ENCODE measurements at places on chromosomes 13 and 19.
A peak's percentile ranks its signal among the peaks of the same experiment; 100 is the strongest.

DNA sequence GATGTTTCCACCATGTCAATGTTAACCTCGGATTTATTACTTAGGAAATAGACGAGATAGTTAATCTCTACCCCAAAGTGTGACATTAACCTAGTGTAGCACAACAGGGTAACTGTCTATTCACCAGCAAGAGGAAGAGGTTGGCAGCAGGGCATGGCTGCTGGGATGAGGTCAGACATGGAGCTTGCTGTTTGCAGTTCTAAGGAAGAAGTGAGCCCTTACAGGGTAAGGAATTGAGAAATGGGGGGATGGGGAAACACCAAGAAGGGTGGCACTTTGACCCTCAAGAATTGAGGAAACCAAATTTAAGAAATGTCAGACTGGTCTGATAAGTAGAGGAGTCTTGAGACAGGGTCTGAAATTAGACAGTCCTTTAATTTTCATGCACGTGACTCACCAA lies 62.4 kb downstream of the MBD3L2B start:
- DNase-seq, result no peak

GRCh38 chr13:25798998-25799397 lies 252.8 kb downstream of the SHISA2 start:
- no peak for DNase-seq

GRCh38 chr19:3984908-3985642 lies at the start of gene EEF2:
Gene EEF2 (minus strand): TSS chr19:3985463. CDS start chr19:3985380, 83 bp downstream.
- DNase-seq, result peak; percentile 91

GRCh38 chr19:28948026-28948425 lies 264.9 kb downstream of the UQCRFS1 start:
- no peak for DNase-seq

DNA sequence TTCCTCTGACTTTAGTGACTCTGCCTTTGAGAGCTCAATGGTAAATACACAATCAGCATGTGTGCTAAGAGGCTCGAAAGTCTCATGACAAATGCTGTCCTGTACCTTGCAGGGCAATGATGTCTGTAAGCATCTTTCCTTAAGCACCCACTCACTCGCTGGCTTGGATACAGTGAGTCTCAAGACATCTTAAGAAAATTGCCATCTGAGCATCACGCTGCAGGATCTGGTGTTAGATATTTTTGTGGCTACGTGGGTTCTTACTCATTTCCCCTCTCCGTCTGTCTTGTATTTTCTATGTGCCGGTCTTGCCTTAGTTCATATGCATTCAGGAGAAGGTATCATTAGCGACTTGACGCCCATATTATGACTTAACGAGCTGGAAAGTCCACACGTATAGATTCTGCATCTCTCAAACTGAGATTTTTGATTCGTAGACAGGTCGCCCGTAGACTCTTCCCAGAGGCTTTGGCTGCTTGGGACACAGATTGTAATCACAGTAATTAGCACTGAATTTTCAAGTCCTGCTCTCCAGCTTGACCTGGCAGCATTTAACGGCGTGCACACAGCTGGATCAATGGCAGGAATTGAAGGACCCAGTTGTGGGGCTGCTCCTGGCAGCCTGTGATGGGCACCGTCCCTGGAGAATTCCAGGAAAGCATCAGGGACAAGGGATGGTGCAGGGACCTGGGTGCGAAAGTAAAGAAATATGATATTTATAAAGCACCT lies 231.2 kb downstream of the ZIC5 start:
- no peak for DNase-seq

All from endothelial cell (in vitro differentiated cells).